ENCODE measurements at places on chromosomes 6 and 20.

- no peak for DNase-seq
Measured at GRCh38 chr20:615514-615913, 5.4 kb upstream of the TCF15 start.

DNA sequence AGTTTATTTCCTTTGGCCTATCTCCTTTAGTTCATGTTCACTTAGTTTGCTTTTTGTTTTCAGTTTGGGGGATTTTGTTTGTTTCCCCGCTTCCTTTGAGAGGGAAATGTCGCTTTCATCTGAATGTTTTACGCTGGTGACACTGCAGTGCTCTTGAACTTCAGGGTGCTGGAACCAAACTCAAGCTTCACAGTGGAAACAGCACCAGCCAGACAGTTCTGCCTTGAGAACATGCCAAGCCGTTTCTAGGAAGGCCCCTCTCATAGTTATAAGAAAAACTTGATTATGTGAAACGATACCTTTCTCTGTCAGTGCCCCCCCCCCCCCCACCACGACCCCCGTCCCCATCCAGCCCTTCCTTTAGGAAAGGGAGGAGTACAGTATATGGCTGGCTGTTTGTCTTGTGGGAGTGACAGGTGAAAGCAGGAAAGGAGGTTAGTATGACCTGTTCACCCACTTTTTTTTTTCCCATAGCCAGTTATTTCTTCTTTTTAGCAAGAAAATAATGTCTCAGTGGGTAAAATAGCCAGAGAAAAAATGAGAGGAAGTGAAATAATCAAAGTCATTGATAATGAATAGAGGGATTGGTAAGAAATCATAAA, 130.1 kb downstream of the LRRC1 start:
- no peak for DNase-seq

- DNase-seq = no peak
Measured at GRCh38 chr20:53369871-53370270, 223.8 kb downstream of the ZNF217 start.

DNA sequence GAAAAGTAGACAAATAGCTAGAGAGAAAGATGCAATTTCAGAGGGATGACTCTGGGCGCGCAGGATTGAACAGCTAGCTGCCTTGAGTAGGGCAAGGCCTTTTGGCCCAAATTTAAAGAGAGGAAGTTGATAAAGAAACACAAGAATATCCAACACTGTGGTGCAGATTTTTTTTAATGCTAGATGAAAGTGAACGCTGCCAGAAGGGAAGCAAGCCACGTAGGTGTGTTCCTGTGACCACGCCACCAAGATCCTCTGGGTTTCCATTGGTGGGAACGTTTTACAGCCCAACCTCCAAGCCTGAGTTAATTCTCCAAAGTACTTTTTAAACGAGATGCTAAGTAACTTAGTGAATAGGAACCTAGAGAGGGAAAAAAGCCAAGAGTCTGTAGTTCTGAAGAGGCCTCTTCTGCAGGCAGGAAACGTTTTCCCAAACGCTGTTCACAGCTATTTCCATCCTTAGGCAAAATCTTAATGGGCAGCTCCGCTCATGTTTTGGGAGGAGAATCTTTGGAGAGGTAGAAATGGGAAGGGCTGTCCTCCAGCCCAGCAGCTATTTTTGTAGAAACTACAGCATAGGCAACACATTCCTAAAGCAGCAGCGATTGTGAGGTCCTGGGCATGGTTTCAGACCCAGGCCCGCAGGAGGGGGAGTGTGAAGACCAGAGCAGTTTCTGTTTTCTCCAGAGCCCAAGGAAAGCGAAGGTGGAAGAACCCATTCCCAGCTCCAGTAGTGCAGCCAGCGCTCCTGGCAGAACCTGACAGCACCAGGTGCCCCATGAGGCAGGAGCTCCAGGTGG, 8.2 kb downstream of the LY86 start:
- no peak for DNase-seq

DNA sequence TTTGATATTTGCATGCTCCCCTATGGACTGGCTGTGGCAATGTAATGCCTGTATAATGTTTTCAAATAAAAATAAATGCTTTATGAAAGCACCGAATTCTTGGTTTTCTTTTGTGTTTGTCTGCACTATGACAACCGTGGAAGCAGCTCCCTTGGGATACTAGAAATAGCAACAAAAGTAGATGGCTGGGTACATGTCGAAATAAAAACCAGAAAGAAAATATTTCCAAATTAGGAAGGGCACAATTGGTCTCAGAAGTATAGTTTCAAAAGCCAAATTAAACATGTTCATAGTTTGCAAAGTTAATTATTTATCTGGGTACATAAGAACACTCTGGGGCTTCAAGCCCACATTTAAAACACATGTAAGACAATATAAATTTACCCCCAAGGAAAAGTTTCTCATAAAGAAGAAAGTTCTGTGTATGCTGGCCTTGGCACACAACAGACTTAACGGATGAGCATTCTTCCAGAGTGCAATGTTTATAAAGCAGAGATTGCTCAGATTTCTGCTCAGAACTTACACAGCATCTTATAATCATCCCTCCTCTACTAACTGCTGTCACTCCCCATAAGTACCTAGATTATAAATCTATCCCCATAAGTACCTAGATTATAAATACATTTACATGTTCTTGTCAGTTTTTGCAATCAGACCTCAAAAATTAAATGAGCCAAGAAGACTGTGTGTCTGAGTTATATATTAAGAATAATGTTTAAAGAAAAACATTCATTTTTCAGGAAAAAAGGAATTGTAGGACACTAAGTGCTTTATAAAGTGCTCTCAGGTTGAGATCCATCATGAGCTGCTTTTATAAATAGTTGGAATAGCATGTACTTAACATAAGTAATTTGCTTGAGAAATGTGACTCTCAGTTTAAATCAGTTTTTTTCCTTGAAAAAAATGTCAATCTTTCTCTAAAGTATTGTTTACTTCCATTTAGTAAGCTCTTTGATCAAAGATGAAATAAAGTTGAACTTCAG, 230.2 kb upstream of the PLN start:
- peak; percentile 32 for DNase-seq

GRCh38 chr20:61449916-61450315, 197.9 kb downstream of the CDH4 start:
- no peak for DNase-seq

DNA sequence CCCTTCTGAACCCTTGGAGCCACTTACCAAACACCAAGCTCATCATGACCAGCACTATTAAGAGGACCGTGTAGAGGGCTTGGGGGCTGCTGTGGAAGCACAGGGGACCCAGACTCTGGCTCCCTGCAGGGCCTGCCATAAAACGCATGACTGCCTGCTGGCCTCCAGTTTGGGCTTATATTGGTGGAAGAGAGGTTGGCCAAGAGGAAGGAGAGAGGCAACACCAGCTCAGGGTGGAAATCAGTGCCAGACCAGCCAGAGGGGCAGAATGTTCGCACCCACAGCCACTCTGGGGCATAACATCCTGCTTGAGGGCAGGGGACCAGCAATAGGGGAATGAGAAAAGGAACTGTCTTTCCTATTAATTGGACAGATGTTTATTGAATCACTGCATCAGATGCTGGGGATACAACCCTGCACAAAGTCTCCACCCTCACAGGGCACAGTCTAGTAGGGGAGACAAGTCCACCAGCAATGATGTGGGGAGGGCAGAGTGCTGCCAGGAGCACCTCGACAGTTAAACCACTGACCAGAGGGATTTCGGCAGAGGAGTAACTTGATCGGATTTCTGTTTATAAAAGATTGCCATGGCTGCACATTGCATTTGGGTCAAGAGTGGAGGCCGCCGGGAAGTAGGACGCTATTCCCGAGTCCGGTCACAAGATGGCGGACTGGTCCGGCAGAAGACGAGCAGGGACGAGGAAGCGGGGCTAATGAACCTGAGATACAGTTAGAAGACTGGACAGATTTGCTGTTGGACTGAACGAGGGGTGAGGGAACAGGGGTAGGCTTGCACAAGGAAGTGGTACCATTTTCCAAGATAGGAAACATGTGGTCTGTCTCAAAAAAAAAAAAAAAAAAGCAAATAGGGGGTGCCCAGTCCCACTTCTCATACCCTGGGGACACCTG, at the start of gene LY6G5C:
LY6G5C (minus strand) TSS at position 842 of the 909 bp plus-strand sequence; CDS start at position 148, 694 bp downstream.
- peak; percentile 92 for DNase-seq

DNA sequence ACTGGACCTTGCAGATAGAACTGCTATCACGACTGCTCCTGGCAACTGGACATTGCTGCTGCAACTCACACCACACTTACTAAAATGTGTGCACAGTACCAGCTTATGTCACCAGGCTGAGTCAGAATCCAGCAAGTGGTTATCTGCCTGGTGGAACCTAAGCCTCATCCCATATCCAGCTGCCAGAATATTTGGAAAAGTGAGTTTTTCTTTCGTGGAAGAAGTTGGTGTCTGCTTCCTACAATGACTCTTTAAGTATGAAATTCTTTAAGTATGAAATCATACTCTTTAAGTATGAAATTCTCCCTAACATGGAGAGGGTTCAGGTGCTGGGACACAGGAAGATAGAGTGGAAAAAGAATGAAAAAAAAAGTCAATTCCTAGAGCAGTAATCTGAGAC, 16.4 kb upstream of the POLR1H start:
- DNase-seq = peak; percentile 75

GRCh38 chr6:75551367-75551952, 50.2 kb upstream of the SENP6 start:
- no peak for DNase-seq

DNA sequence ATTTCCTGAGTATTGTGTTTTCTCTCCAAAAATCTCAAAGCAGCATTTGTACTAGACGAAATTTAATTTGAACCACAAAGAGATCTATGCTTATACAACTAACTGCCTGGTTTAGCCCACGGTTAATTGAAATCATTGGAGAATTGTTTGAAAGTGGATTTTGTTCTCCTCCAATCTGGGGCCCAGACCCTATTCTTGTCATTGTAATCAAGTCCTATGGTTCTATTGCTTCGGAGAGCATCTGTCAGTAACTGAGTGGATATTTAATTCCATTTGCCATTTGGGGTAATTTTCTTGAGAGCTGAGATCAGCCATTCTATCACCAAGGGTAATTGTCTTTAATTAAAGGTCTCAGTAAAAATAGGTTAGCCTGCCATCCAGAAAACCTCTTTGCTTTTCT, 117.0 kb upstream of the KCNG1 start:
- no peak for DNase-seq

- DNase-seq = no peak
Measured at GRCh38 chr6:128259730-128260685, 260.4 kb downstream of the PTPRK start.

- peak; percentile 77 for DNase-seq
Measured at GRCh38 chr6:73180763-73181619, 44.3 kb downstream of the KHDC1L start.

DNA sequence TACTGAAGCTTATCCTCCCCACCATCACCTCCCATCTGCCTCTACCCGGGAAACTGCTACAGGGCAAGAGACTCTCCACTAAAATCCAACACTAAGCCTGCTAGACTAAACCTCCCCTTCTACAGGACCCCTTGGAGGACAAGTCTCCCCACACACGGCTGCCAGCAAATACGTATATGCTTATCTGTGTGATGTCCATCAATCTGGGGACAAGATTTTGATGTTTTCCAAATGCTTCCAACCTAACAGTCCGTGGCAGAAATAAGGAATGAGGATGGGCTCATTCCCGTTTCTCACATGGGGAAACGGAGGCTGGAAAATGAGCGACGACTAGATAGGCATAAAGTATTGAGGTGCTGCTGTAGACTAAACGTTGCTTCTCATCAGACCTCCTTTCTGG, 1.8 kb downstream of the KCNK5 start:
- no peak for DNase-seq

GRCh38 chr20:25369971-25370370, 20.7 kb downstream of the ABHD12 start:
- DNase-seq = no peak

- no peak for DNase-seq
Measured at GRCh38 chr6:133286765-133287164, 45.6 kb downstream of the EYA4 start.

GRCh38 chr20:5949943-5950270, 426 bp downstream of the TRMT6 start:
- DNase-seq = no peak

DNA sequence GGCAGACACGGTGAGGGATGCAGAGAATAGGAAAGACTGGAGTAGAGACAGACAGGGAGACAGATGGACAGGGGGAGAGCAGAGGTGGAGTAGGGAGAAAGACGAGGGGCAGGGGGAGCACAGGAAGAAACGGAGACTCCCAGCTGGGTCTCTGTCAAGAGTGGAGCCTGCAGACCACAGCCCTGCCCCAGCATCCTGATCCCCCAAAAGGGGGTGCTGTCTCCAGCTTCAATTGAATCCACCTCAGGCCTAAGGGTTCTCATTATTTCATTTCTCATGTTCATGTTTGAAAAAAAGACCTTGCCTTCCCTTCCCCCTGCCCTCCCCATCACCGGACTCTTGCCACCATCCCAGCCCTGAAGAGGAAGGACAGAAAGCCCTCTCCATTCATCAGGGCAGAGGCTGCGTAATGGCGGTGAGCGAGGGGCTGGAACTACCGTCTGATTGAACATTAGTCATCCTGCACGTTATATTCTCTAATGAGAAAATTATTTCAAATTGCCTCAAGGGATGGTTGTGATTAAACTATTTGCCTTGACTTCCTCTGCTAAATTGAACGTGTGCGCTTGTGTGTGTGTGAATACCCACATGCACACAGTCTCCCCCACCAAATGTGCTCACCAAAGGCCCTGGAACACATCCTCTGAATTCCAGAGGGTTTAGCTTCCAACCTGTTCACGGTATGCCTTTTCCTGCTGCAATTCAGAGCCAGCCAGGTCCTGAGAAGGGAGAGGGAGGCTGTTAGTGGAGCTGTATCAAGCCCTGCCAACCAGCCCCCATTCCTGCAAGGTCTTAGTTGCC, 98.3 kb downstream of the CDC5L start:
- DNase-seq = no peak

GRCh38 chr6:152091851-152092341, 284.4 kb downstream of the ESR1 start:
- peak; percentile 61 for DNase-seq

DNA sequence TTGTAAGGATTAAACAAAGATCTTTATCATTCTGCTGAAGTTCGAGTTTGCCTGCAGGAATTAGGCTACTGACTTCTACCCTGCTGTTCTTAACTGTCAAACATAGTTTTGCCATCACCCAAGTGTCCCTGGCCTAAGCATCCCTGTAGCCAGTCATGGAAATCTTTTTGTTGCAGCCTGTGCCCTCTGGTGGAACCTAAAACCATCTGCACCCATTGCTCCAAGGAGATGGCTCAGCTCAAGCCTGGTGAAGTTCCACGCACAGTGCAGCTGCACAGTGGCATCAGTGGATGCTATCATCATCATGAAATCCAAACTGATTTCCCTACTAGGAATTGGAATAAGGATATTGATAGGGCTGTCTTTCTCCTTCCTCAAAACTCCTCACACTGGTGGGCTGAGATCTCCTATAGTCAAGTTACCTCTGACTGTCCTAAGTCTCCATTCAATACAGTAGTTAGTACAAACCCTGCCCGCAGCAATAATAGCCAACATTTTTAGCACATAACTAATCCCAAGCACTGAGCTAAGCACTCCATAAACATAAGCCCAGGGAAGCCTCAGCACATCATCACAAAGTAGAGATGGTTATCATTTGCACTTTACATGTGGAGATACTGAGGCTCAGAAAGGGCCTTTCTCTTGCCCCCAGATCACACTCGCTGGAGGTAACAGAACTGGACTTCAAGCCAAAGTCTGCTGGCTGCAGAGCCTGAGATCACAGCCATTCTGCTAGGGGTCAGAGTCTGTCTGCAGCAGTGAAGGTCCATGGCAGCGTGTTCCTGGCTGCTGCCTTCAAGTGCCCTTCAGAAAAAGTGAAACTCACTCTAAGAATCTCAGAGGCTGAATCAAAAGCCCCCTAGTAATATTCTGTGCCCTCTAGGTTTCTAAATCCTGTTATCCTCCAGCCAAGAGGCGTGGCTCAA, 77.2 kb upstream of the MC3R start:
- DNase-seq = no peak

GRCh38 chr6:158622545-158623190, 21.9 kb downstream of the DYNLT1 start:
- DNase-seq = no peak

Measured in AG08395 (cell line).